ENCODE measurements at places on chromosomes 16 and 17. TPM values are rescaled to one million over a fixed set of nuclear protein-coding genes. Genes with fewer than 3 reads are reported as not detected.

DNA sequence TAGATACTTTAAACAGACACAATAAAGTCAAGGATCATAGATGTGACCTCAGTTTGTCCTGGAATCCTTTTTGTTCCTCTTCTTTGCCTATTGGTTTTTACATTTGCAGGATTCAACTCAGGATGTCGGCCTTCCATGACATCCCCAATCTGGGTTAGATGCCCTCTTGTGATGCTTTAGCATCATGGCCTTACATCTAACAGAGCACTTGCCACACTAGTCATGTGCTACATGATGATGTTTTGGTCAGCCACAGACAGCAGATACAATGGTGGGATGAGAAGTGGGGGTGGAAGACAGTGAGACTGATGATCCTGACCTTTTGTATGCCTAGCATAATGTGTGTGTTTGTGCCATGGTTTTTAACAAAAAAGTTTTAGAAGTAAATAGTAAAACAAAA, 1.8 kb upstream of the SYNRG start:
- DNase-seq: no peak

- DNase-seq: no peak
Observed at GRCh38 chr16:11016993-11017392, 72.6 kb downstream of the CLEC16A start.

- no peak for DNase-seq
Observed at GRCh38 chr16:11877374-11877773, 26.0 kb upstream of the RSL1D1 start.

DNA sequence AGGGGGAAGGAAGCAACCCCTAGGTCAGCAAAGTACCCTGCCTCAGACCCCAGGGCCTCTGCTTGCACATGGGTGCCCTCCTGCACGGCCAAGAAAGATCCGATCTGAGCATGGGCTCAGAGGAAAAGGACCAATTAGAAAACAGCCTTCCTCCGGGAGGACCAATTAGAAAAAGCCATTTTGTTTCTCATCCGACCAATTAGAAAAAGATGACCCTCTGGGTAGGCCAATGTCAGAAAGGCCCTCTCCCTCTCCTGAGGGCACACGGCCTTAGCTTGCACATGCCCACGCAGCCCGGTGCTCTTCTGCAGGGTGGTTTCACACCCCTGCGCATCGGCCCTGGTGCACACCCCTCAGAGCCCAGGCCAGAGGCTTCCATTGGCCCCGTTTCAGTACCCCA, 5.1 kb upstream of the CISD3 start:
- DNase-seq: no peak

DNA sequence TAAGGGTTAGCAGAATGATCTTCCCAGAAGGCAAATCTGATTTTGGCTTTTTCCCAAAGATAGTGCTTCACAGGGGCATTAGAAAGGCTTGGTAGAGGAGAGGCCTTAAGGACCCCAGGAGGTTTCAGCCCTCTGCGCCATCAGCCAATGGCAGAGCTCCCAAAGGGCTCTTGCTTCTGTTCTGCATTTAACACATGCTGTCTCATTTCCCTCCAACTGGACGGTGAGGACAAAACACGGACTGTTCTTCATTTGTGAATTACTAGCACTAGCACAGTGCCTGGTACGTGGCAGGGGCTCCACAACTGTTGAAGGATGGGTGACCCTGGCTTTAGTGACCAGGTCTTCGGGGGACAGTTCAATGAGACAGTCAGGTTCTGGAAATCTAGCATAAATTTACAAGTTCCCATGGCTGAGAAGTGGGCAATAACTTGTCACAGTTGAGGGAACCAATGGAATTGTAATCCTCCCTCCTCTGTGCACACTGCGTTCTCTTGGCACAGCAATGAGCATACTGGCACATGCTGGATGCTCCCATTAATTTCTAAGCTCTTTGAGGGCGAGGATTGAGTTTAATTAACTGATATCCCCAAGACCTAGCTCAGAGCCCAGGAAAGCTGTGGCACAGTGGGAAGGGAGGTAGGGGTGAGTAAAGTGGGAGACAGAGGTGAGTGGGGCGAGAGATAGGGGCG, 45.4 kb downstream of the COG7 start:
- DNase-seq: no peak

- DNase-seq: no peak
Observed at GRCh38 chr16:47136099-47136842, 7.5 kb downstream of the NETO2 start.

DNA sequence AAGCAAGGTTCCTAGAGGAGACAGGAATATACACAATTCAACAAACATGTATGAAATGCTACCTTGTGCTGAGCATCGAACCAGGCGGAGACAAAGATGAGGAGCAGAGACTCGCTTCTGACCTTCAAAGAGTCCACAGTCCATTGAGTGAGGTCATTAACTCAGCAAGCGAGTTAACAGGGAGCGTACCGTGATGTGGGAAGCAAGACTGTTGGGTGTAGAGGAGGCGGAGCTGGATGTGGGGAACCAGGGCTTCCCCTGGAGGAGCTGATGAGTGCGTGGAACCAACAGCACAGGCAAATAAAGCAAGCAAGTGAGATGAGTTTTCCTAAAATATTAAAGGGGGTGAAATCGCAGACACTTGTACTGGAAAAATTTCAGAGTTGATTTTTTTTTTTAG, 65.0 kb downstream of the NXN start:
- DNase-seq: no peak

DNA sequence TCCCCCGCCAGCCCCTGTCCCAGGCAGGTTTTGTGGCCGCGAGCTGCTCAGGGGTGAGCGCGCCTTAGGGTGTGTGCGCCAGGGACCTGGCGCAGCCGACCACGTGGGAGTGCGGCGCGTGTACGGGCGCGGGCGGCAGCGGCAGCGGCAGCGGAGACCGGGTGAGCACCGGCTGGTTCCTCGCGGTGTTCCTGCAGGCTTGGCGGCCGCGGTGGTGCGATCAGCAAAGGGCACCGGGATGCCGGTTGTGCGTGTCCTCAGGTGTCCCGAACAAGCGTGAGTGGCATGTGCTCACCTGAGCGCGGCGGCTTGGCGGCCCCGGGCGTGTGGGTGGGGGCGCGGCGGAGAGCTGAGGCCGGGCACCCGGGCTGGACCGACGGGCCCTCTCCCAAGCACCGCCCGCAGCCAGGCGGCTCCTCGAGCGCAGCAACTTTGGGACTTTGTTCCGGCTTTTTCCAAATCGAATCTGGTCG, 381 bp upstream of the HSD11B2 start:
- no peak for DNase-seq

DNA sequence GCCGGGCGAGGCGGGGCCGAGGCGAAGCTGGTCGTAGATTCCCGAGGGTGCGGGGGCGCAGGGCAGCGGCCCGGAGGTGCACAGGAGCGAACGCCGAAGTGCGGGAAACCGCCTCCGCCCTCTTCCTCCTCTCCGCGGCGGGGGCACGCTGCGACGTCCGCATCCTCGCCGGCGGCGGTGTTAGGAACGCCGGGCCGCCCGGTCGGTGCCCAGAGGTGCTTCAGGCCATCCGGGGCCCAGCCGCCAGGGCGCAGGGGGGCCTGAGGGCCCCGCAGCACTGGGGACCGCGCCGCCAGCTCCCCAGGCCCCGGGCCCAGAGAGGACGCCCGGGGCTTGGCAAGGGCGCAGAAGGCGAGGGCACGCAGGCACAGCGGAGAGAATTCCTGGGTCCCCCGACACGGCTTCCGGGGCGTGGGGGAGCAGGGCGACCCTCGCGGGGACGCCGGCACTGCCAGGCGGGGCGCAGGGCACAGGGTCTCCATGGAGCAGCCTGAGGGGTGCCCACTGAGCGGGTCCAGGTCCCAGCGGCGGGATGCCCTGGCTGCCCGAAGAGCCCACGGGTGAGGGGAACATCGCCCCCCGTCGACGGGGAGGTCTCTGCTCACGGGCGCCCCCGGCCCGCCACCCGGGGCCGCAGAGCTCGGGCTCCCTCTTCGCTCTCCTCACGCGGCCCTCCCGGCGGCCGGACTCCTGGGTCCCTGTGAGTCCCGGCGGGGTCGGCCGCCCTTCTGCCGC, 576 bp downstream of the EPOP start:
- no peak for DNase-seq

- DNase-seq: no peak
Observed at GRCh38 chr16:67115639-67116038, 5.9 kb downstream of the PHAF1 start.

- DNase-seq: peak; percentile 57
Observed at GRCh38 chr17:77264617-77265230, 124.0 kb downstream of the SEC14L1 start.

DNA sequence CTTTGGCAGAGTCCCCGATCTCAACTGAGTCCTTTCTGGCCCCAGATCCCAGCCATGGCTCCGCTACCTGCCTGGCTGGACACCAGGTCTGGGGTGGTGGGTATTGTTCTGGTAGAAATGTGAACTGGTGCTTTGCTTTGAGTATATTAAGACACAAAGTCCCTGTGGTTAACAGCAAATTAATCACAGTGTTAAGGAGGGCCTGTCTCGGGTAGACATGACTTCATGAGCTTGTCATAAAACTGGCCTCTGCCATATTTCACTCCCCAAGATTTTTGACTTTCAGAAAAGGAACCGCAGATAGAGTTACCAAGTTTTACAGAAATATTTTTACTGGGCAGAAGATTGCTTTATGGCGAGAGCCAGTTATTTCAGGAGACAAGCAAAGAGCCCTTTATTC, 19.5 kb downstream of the NKD1 start:
- no peak for DNase-seq

DNA sequence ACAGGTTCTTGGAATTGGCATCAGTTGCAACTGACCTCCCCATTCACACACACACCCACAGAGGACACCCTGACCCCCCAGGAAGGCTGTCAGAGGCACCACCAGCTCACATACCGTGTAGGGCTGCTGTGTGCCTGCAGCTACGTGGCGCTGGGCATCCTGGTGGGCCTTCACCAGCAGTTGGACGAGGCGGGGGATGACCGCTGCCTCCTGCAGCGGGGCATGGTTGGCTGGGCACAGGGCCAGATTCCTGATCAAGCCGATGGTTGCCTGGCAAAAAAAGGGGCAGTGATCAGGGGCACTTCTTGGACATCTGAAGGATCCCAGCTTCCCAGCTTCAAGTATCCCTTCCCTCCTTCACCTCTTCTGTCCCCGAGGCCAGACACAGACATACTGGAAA, 24.2 kb upstream of the HAP1 start:
- no peak for DNase-seq

GRCh38 chr16:84633622-84634021, 14.7 kb upstream of the KLHL36 start:
- DNase-seq: peak; percentile 95

DNA sequence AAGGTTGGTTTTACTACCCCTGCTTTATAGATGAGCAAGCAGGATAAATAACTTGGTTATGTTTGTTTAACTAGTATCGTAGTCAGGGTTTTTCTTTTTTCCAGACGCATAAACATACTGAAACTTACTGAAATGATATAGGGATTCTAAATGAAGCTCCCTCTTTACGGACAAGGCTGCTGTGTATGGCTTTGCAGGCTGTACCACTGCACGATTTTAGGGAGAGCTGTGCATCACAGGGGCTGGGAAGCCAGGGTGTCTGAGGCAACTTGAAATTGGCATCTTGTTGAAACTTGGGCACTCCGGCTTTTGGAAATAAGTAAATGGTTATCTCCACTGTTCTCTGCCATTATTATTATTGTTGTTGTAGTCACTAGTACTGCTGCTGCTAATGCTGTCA, 218.1 kb upstream of the CDH8 start:
- DNase-seq: no peak

DNA sequence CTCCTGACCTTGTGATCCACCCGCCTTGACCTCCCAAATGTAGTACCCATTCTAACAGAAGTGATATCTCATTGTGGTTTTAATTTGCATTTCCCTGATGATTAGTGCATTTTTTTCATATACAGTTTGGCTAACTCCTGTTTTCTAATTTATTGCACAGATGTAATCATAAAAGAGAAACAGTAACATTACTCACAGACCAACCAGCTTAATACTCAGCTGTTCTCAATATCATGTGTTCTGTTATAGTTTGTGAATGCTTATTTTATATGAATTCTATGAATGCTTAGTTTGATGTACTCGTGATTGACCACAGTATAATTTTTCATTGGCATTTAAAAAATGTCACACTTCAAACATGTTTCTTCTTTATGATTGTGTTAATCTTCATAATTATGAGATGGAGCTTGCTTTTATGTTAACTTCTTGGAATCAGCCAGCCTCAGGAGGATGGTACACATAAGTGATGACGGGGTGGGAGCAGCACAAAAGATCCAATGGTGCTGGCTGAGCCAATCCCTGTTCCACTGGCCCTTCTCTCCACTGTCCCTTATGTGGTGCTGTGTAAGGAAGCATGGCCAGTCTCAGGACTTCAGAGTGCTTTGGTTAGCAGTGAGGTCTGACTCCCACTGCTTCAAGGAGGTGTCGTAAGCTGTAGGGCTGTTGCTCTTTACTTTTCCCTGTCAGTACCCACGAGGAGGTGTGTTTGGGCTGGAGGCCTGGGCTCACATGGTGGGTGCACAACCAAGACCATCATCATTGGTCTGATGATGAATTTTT, 191.0 kb downstream of the SPECC1 start:
- DNase-seq: no peak

- no peak for DNase-seq
Observed at GRCh38 chr16:86614699-86615098, 36.4 kb downstream of the FOXL1 start.

JMJD8 gene
- 80.4 TPM for polyA plus RNA-seq

GRAPL gene
- 1.4 TPM for polyA plus RNA-seq

UTS2R gene
- not detected for polyA plus RNA-seq

TBC1D3E gene
- polyA plus RNA-seq: not detected

FBXW10B gene
- 0.54 TPM for polyA plus RNA-seq

USP43 gene
- 1.9 TPM for polyA plus RNA-seq

BRICD5 gene
- 8.2 TPM for polyA plus RNA-seq

SNX20 gene
- polyA plus RNA-seq: 0.67 TPM
